ENCODE measurements at places on chromosomes 12 and 14.

DNA sequence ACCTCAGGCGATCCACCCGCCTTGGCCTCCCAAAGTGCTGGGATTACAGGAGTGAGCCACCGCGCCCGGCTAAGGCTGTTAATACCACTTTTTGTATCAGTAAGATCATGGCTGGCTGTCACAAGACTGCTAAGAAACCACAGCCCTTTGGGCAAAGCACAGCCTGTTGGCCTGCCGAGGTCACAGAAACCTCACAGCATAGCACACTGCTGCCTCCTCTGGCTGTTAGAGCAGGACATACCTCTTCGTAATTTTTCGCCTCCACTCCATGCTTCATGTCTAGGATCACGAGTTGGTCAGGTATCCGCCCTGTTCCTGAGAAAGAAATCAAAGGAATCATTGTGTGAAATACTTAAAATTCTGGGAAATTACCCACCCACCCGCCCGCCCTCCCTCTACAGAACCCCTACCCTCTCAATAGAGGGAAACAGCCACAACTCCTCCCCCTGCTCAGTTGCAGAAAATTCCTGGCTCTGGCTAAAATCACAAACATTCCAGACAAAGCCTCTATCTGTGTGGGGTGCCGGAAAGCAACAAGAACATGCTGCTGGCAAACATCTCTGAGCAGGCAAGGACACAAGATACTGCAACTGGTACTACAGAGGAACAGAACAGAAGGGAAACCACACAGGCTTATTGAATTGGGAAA, 20.7 kb upstream of the NEK9 start:
- no peak for DNase-seq

GRCh38 chr12:38775457-38775856, 129.9 kb downstream of the CPNE8 start:
- DNase-seq: no peak

DNA sequence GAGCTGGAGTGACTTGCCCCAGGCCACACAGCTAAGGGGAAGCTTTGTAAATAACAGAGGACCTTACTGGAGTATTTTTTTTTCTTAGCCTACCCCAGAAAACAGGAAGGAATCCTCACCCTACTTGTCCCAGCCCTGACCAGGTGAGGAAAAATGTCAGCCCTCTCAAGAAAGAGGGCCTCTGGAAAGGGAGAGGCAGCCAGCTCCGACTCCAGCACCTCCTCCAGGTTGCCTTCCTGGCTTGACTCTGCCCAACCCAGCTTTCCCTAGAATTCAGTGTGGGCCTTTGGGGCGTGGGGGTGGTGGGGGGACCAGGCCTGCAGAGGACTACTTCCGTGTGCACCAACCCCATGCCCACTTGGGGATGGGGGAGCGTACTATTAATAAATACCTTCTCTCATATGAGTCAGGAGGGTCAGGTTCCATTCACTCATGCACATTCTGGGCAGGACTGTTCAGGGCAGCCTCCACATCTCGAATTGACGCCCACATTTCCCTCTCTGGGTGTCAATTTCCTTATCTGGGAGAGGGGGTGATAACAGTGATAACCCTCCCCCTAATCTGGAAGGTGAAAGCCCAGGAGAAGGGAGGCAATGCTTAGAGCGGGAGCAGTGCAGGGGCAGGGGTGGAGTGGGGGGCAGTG, 5.2 kb downstream of the RHOF start:
- no peak for DNase-seq

GRCh38 chr14:56514663-56515371, 64.8 kb upstream of the TMEM260 start:
- DNase-seq: no peak

- DNase-seq: no peak
Observed at GRCh38 chr14:31934767-31935266, 142.3 kb upstream of the ARHGAP5 start.

- no peak for DNase-seq
Observed at GRCh38 chr12:89156862-89157262, 195.4 kb downstream of the DUSP6 start.

DNA sequence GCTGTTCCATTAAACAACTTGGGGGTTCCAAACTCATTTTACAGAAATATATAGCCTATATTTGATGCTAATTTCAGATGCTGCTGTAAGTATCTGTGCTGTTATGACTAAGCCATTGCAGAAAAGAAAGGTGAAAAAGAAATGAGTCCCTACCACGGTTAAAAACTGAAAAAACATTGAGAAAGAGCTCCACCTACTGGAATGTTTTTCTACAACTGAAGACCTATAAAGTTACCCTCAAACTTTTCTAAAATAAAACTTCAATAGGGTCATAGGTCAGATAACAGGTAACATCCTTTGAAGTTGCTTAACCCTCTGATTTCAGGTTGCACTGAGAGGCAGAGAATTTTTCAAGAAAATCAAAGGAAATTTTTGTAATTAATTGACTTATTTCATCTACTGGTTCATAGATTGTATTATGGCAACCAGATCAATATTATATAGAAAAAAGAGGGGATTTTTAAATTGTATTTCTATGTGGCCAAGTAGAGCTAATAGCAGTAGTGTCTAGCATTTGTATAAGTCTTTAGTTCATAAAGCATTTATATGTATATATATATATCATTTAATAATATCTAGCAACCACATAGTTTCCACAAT, 279.9 kb downstream of the RPS29 start:
- no peak for DNase-seq

DNA sequence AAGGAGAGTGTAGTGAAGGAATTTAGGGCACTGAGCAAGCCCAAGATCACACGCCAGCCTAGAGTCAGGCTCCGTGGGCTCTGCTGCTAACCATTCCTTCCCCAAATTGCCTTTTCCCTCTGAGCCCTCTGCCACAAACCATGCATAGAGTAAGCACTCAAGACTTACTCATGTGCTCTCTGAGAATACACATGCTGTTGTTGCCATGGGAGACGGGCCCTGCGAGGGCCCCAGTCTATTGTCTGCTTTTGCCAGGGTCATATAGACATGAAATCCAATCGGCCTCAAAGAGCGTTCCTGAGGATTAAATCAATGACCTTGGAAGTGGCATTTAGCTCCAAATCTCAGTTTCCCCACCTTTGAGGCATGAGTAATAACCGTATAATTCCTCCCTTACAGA, 48.7 kb upstream of the WSCD2 start:
- DNase-seq: no peak

GRCh38 chr14:89903340-89903952, 51.1 kb downstream of the EFCAB11 start:
- DNase-seq: no peak

DNA sequence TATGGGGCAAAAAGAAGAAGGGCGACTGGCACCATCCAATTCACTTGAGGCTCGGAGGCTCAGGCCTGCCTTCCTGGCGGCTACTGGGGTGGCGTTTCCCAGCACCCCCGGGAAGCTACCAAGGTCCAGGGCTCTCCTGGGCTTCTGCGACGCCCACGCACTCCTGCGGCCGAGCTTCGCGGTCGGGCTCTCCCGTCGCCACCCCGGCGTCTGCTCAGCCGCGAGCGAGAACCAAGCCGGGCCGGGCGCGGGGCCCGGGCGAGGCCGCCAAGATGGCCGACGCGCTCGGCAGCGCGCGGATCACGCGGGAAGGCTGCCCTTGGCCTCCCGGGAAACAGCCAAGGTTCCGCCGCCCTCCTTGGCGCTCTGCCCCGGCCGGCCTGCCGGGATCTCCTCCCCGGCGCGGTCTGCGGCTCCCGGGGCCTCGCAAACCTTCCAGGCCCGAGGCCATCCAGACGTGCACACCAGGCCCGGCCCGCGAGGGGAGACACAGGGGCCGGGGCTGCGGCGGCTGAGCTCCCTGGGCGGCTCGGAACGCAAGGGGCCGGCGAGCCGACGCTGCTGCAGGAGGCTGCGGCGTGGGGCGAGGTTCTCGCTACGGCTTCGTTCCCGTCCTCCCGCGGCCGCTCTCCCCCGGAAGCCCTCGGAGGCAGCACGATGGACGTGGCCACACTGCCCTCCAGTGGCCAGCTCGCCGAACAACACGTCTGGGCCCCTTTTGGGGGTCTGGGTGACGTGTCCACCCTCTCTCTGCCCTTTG, 23.5 kb upstream of the ZFP36L1 start:
- peak; percentile 99 for DNase-seq

DNA sequence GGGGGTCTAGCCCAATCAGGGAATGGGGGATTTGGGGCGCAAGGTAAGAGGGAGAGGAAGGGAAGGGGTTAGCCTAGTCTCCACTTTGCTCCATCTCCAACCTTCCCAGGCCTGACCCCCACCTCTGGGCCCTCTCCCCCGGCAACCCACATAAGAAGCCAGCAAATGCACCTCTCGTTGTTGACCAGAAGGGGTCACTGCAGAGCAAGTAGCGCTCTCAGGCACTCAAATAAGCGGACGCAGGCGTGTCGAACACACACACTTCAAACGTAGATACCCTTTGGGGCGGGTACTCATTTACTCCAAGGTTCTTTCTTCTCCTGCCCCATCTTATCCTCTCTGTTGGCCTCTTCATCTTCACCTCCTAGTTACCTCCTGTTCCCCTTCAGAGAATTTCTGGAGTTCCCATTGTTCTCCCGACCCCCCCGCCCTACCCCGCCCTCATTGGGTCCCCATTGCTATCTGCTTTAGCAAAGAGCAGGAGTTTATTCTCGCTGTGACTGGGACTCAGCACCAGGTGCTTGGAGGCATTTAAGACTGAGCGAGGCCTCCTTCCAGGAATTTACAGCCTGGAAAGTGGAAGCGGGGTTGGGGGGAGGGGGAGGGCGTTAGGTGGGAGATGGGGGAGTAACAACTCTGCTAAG, 1.5 kb upstream of the SRRM4 start:
- DNase-seq: no peak

- no peak for DNase-seq
Observed at GRCh38 chr14:103550451-103551337, 11.8 kb downstream of the BAG5 start.

DNA sequence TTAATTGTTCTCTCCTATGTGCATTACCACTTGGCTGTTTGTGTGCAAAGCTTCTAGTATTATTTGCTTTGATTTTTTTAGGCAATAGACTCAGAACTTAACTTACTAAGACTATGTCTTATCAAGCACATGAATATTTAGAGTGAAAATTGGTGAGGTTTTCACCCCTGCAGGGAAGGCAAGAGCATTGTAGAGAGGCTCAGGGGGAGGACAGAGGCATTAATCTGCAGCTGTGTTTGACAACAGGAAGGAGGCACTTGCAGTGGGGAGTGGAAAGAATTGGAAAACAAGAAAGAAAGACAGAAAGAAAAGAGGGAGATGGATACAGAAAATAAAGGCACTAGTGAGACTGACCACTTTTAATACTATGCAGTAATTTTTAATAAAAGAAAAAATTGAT, 431.6 kb downstream of the PDZRN4 start:
- no peak for DNase-seq

GRCh38 chr14:23358553-23359166, 6.0 kb upstream of the SLC22A17 start:
- no peak for DNase-seq

GRCh38 chr12:110896559-110896958, 23.8 kb downstream of the MYL2 start:
- no peak for DNase-seq

DNA sequence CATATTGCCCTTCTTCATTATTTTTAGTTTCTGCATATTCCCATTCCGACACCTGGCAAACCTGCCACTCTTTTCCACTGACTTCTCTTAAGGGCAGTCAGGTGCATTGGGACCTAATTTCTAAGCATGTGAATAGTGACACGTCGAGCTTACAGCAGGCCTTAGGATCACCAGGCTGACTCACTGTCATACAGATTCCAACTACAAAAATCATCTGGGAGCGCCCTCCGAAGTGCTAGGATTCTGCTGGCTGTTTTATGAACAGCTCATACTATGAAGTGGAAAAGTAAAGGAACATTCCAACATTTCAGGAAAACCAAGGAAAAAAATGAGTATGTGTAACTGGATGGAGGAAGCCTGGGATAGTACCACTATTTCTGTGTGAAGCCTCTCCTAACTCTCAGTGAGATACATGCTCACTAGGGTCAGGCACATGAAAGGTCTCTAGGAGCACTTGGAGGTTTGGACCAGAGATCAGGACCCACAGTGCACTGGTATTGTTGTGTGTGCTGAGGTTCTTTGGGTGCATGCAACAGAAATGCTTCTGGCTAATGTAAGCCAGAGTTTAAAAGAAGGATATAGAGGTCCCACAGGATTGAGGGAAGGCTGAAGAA, 257.4 kb downstream of the ZFP36L1 start:
- DNase-seq: no peak

DNA sequence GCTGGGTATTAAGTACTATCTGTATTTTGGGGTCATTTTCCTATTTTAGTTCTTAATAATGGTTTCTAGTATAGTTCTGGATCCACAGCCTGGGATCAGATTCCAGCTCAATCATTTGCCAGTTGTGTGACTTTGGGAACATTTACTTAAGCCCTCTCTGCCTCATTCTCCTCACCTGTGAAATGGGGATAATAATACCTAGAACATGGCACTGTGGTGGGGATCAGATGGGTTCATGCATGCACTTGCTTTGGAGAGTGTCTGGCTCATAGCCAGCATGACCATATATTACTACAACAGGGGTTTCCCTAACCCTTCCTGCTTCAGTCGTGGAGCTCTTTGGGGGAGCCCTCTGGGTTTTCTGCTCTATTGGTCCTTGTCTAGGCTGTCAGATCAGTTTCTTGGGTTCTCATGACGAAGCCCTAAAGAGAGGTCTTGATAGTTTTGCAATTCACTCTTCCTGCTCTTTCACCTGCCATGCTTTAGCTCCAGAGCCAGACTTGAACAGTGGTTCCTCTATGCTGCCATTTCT, 34.1 kb upstream of the SMOC1 start:
- DNase-seq: no peak

DNA sequence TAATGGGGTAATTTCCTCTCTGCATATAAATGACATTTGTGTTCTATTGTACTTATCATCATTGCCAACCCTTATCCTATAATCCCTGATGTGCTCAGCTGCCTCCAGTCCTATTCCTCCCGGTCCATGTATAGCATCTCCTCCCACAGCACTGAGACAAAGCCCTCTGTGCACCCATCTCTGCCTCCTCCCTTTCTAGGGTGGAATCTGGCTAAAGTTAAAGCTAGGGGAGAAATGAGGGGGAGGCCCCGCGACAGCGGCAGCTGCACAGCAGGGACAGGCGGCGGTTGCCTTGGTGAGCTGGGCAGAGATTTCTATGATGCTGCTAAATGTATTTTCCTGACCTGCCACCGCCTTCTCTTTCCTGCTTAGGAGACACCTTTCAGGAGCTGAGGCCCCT, 12.8 kb upstream of the ZDHHC22 start:
- no peak for DNase-seq

DNA sequence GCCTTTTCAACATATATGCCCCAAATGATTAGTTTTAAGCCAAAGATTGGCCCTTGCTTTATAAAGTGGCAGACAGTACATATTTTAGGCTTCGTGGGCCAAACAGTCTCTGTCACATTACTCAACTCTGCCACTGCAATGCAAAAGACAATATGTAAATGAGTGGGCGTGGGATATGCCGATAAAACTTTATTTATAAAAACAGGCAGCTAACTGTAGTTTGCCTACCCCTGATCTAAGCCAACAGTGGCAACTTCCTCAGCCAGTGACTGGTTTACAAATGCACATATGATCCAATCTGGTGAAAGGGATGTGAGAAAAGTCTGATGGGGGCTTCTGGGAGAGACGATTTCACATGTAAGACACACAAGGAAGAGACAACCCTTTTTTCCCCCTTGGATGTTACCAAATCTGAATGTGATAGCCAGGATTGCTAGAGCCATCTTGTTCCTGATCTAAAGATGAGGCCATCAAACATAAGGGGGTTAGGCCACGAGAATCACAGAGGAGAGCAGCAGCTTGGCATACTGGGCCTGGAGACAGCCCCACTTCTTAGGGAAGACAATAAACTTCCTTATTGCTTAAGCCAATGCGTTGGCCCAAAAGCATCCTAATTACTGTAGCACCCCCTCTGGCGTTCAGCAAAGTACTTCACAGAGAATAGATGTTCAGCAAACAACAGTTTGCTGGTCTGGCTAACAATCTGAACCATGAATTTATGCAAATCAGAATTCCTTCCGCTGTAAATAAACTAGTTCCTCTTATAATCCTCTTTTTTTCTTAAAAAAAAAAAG, 75.2 kb upstream of the TMCC3 start:
- DNase-seq: no peak
